CD8-positive, alpha-beta T cell (primary cell): ENCODE measurements at places on chromosomes 7 and 10.

DNA sequence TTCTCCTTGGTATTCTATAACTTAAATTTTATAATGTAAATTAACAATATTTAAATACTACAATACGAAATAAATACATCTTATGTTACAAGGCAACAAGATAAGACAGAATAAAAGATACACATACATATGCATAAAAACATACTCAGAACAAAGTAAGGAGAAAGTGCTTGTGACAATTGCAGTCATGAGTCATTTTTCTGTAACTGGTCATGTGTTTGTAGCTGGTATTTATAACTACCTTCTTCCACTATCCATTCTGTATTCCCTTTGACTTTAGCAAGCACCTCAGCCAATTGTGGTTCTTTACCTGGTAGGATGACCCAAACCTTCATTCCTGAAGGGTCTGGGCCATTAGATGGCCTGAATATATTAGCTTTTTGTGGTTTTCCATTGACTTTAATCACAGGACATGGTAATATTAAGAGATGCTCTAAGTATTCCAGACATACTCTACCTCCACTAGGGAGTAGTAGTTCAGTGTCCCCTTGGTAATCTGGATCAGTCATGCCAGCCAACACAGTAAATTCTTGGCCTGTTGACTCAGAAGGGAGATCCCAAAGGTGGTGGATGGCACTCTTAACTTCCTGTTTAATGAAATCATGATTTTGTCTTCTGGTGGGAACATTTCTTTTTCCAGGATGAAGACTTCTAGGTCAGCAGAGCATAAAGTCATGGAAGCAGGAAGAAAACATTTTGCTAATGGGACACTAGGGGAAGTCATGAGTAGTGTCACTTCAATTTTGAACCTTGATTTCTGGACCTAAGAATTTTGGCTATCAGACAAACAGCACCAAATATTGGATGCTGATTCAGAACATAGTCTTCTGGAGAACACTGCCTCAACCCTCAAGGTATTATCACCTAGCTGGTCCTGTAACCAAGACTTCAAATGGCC, 733.7 kb upstream of the IGFBP3 start:
- no peak for DNase-seq

GRCh38 chr10:31757831-31758230, 170.8 kb downstream of the ARHGAP12 start:
- no peak for DNase-seq

GRCh38 chr10:127298381-127298780, 102.0 kb upstream of the INSYN2A start:
- DNase-seq, result no peak

DNA sequence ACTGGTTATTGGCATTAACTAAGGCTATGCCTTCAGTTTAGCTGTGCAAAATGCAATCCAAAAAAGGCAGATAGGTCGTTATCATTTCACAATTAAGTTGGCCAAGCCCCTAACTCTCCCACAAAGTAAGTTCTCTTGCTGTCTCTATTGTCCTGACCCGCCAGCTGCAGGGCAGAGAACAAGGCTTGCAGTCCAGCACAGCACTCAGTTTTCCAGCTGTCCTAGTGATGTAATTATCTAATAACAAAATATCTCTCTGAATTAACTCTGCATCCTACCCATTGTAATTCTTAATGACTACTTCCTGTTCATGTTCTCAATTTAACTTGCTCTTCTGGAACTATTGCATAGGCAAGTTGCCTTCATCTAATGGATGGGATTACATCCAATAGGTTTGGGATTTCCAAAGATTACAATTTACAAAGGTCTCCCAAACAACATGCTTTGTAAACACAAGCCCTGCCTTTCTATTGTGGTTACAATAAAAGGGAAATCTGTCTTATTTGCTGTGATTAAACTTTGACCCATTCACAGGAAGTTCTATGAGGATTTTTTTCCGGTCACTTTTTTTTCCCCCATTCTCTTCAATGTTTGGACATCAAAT, 55.2 kb downstream of the CDK6 start:
- DNase-seq, result no peak

- DNase-seq, result no peak
Measured at GRCh38 chr7:142583446-142583845, 165.8 kb upstream of the PRSS1 start.

- DNase-seq, result no peak
Measured at GRCh38 chr7:54857294-54857693, 98.3 kb upstream of the SEC61G start.

DNA sequence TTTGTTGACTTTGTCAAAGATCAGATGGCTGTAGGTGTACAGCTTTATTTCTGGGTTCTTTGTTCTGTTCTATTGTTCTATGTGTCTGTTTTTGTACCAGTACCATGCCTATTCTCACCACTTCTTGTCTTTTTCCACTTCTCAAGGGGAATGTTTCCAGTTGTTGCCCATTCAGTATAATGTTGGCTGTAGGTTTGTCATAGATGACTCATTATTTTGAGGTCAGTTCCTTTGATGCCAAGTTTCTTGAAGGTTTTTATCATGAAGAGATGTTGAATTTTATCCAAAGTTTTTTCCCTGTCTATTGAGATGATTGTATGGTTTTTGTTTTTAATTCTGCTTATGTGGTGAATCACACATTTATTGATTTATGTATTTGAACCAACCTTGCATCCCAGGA, 216.7 kb upstream of the RNF32 start:
- DNase-seq, result no peak

GRCh38 chr7:64947252-64948000, 43.4 kb downstream of the ZNF117 start:
- no peak for DNase-seq

- DNase-seq, result no peak
Measured at GRCh38 chr7:39164887-39165286, 187.2 kb downstream of the POU6F2 start.

DNA sequence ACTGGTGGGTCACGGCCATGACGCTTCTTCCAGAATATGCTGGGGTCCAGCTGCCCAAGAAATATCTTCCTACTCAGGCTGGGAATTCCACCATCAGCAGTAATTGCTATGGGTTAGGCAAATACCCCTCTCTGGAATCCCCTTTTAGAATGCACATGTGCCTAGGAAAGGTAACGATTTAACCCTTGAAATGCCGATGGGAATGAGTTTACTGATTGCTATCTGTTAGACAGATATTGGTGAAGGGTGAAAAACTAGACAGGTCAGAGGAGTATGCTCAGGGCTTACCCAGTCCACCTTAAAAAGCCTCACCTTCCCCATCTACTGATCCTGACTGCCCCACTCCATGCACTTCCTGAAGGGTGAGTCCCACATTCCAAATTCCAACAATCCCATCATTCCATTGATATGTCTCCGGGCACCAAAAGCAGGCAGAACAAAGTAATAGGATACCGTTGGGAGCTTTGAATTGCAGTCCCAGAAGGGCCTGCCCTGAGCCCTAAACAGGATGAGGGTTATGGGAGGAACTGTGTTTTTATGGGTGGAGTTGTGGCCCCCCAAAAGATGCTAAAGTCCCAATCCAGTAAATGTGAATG, 59.3 kb downstream of the DLG5 start:
- DNase-seq, result no peak

GRCh38 chr10:114694752-114695151, 36.7 kb upstream of the ABLIM1 start:
- DNase-seq, result peak; percentile 13

DNA sequence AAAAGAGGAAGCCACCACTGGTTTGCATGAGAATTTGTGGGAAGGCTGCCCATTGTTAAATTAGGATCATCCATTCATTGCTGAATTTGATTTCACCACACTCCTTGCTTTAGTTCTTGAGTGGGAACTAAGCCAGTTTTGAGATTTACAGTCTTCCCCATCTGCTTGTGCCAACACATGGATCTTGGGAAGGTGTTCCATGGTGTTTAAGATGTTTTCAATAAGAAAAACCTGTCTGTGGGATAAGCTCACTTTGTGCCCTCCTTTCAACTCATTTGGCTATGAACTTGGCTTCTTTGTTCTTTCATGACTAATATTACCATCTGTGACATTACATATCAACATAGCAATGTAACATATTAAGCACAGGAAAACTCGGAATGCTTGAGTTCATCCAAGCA, 73.2 kb downstream of the INHBA start:
- no peak for DNase-seq

- DNase-seq, result no peak
Measured at GRCh38 chr10:5413012-5413938, 918 bp downstream of the NET1 start.

GRCh38 chr7:85716353-85716752, 529.5 kb upstream of the SEMA3D start:
- no peak for DNase-seq

GRCh38 chr7:148584154-148584827, 6.3 kb upstream of the C7orf33 start:
- DNase-seq, result no peak

- DNase-seq, result no peak
Measured at GRCh38 chr7:2750004-2750407, 62.0 kb downstream of the AMZ1 start.

GRCh38 chr7:33928986-33929385, 23.6 kb downstream of the BMPER start:
- no peak for DNase-seq

DNA sequence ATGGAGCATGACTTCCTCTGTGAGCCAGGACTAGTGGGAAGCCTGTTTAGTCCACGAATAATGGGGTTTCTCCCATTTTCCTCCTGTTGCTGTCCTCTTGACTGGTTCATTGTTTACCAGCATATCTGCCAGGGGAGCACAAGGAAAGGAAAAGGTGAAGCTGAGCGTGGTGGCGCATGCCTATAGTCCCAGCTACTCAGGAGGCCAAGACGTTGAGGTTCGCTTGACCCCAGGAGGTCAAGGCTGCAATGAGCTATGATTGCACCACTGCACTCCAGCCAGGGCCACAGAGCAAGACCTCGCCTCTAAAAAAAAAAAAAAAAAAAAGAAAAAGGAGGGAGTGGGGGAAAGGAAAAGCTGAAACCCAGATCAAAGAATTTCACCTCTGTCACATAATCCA, 5.8 kb upstream of the IL2RA start:
- DNase-seq, result no peak

DNA sequence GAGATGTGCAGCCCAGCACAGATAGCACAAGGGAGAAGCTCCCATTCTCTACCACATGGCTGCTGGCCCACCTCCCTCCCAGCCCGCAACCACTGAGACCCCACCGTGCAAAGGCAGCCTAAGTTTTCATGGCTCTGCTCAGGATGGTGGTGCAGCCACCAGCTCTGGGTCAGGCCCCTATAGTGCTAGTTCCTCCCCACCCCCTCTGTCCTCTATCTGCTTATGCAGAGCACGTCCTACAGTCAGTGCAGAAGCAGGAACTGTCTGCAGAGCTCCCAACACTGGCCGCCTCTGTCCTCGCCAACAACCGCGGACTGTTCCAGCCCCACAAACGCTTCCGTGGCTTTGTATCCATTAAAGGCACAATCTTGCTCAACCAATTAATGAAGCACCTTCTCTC, 278.9 kb downstream of the GRID1 start:
- DNase-seq, result no peak

- DNase-seq, result peak; percentile 75
Measured at GRCh38 chr10:6647811-6648526, 67.9 kb upstream of the PRKCQ start.

DNA sequence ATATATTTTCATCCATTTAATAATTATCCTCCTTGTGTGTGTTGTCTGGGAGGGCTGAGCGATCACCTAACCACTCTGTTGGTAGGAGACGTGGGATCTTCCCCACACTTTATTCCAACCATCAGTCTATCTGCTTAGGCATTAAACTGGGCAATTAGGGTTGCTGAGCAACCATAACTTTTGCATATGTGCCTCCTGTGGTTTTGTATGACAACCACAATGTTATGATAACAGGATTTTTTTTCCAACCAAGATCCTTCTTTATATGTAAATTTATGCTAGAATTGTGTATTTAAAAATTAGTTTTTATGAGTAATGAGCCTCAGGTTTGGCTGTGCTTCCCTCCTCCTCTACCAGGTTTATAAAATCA, 495.0 kb upstream of the MGMT start:
- DNase-seq, result no peak

- no peak for DNase-seq
Measured at GRCh38 chr10:30868611-30869010, 163.1 kb downstream of the ZNF438 start.

GRCh38 chr7:147311336-147311735, 1194.7 kb downstream of the CNTNAP2 start:
- no peak for DNase-seq

DNA sequence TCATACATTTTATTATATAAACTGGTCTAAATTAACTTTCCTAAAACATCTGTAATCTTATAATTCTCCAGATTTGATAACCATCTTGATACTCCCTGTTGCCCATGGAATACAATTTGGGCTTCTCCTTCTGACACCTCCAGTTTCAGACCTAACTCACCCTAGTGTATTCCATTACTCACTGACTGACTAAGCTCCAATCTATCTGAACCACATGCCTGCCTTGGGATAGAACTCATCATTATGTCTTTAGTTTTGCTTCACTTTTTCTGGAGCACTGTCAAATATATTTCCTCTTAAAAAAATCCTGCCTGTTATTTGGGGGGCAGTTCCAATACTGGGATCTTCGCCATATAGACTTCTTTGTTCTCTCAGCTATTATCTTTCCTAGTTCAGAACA, 4.9 kb upstream of the FOXP2 start:
- DNase-seq, result no peak

- no peak for DNase-seq
Measured at GRCh38 chr10:35511647-35512046, 93.5 kb upstream of the GJD4 start.

DNA sequence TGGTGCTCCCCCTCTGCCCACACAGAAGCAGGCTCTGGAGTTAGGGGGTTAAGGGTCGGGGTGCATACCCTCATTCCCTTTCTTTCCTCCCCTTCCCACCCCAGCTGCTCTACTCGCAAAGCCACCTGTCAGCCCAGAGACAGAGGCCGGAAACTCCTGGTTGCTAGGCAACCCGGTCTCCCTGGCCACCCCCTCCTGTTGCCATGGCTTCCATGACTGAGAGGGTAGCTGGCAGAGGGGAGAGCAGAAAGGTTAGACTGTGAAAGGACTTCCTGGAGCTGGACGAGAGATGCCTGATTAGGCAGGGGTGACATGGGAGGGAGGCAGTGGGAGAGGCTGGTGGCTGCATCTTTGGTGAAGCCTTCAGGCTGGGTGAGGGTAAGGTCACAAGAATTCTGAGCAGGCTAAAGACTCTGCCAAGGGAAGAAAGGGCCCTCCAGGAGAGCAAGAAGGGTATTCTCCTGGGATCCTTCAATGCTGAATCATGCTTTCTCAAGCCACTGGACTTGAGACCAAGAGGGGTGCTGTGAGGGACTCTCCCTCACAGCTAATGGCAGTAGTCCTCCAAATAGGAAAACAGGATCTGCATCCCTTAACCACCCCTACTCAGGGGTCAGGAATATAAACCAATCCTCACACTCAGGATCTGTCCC, 5.4 kb downstream of the PSD start:
- no peak for DNase-seq
